ENCODE measurements at places on chromosomes 7 and 10. TPM values are rescaled to one million over a fixed set of nuclear protein-coding genes. Genes with fewer than 3 reads are reported as not detected.

Gene LRMDA
- polyA plus RNA-seq, result 79.7 TPM

Gene FGFR2
- polyA plus RNA-seq, result 19.5 TPM

Gene HABP2
- not detected for polyA plus RNA-seq

Gene SCRN1
- polyA plus RNA-seq, result 56.1 TPM

Gene KCNH2
- 6.8 TPM for polyA plus RNA-seq

Gene ARHGAP22
- polyA plus RNA-seq, result 4.6 TPM

Gene MYH16
- not detected for polyA plus RNA-seq

Gene ZNF485
- polyA plus RNA-seq, result 2.2 TPM

Gene PRTFDC1
- 28.8 TPM for polyA plus RNA-seq

Gene ZNF425
- polyA plus RNA-seq, result 0.71 TPM

All from adrenal gland (tissue), 19 donors.